Airway epithelial cell (primary cell): ENCODE measurements at places on chromosomes 7 and 10. TPM values are rescaled to one million over a fixed set of nuclear protein-coding genes. Genes with fewer than 3 reads are reported as not detected.

Gene GTF2IRD2
- total RNA-seq, result 3.7 and 5.9 TPM in 2 replicates

Gene MYOF
- 198 and 231 TPM in 2 replicates for total RNA-seq

Gene NAPEPLD
- 1.0 and 2.3 TPM in 2 replicates for total RNA-seq

Gene NEUROD6
- not detected in 2 replicates for total RNA-seq

Gene TMEM178B
- total RNA-seq, result not detected in 2 replicates

Gene COL13A1
- 0.19 and 1.3 TPM in 2 replicates for total RNA-seq

Gene ASAH2
- total RNA-seq, result 0.63 and 5.0 TPM in 2 replicates

Gene ABCC2
- 0.28 and 0.65 TPM in 2 replicates for total RNA-seq

Gene DPY19L1
- 14.4 and 15.4 TPM in 2 replicates for total RNA-seq

Gene TMEM196
- not detected in 2 replicates for total RNA-seq

Gene OR6V1
- total RNA-seq, result not detected in 2 replicates

Gene CCSER2
- total RNA-seq, result 13.8 and 18.4 TPM in 2 replicates

Gene SAMD8
- total RNA-seq, result 14.5 and 18.0 TPM in 2 replicates

Gene ORAI2
- total RNA-seq, result 8.0 and 15.7 TPM in 2 replicates

Gene UCN3
- not detected in 2 replicates for total RNA-seq

Gene ASZ1
- total RNA-seq, result not detected in 2 replicates

Gene AGBL3
- total RNA-seq, result 0.56 and 3.0 TPM in 2 replicates

Gene LMOD2
- total RNA-seq, result not detected in 2 replicates

Gene AGR2
- 69.2 and 131 TPM in 2 replicates for total RNA-seq

Gene STOX1
- total RNA-seq, result 0.14 and 0.42 TPM in 2 replicates

Gene FBXL15
- total RNA-seq, result 17.7 and 19.2 TPM in 2 replicates

Gene DOCK4
- 5.2 and 5.5 TPM in 2 replicates for total RNA-seq

Gene HMX3
- total RNA-seq, result not detected in 2 replicates

Gene C10orf67
- 0.28 TPM in 2 replicates for total RNA-seq

Gene AS3MT
- 2.1 and 3.2 TPM in 2 replicates for total RNA-seq

Gene WBP1L
- 37.9 and 53.0 TPM in 2 replicates for total RNA-seq

Gene TECTB
- not detected in 2 replicates for total RNA-seq

Gene TMEM225B
- not detected in 2 replicates for total RNA-seq

Gene CUZD1
- total RNA-seq, result 0.09 and 0.28 TPM in 2 replicates
